ENCODE measurements at places on chromosomes 1 and 21. TPM values are rescaled to one million over a fixed set of nuclear protein-coding genes. Genes with fewer than 3 reads are reported as not detected.

The CELA3B gene
- not detected for total RNA-seq

The FAM78B gene
- 0.35 TPM for total RNA-seq

The PCAT6 gene
- 2.4 TPM for total RNA-seq

The TMEM234 gene
- total RNA-seq: 9.4 TPM

The TLR5 gene
- total RNA-seq: 0.05 TPM

The HEYL gene
- 3.0 TPM for total RNA-seq

The S100A16 gene
- 615 TPM for total RNA-seq

The ATP13A2 gene
- 29.7 TPM for total RNA-seq

The CD34 gene
- not detected for total RNA-seq

The SPRR3 gene
- total RNA-seq: not detected

The PUSL1 gene
- 24.7 TPM for total RNA-seq

The SPRR2A gene
- total RNA-seq: not detected

All from A549 treated with GW870086 at 1 μM for 4 hours (cell line).